GDM1 (cell line): ENCODE measurements at places on chromosomes 1 and 21.

DNA sequence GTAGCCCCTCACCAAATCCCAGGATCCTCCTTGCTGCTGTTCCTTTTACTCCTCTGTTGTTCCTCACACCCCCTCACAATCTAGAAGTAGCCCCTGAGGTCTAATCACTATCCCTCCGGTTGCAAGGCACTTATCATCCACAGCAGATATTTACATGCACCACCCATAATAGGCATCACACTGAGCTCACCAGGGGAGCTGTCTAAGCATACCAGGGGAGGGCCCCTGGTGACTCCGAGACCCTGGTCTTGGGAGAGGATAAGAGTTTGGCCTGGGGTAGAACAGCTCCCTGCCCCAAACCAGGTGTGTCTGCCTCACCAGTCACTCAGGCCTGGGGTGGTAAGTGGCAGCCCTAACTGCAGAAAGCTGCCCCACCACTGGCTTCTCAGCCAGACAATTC, 37.3 kb upstream of the ZC3H12A start:
- no peak for DNase-seq

DNA sequence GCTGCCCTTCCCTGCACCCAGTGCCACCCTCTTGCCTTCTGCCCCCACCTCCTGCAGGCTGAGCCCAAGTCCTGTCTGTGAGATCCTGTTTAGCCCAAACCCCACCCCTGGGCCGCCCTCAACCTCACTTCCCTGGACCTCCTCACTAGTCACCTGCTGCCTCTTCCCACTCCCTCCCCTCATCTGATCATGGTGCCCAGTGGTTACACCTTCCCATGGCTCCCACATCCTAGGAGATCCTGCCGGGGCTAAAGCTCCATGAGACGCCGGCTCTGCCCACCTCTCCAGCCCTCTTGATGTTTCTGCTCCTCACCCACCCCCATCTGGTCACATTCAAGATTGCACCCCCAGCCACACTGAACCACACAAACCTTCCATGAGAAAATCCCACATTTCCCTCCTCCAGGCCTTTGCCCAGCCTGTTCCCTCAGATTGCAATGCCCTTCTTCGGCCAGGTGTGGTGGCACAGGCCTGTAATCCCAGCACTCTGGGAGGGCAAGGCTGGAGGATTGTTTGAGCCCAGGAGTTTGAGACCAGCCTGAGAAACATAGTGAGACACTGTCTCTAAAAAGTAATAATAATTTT, 17.0 kb downstream of the TTC39A start:
- no peak for DNase-seq

- DNase-seq: no peak
Measured at GRCh38 chr1:24107462-24108138, 4.3 kb downstream of the MYOM3 start.

DNA sequence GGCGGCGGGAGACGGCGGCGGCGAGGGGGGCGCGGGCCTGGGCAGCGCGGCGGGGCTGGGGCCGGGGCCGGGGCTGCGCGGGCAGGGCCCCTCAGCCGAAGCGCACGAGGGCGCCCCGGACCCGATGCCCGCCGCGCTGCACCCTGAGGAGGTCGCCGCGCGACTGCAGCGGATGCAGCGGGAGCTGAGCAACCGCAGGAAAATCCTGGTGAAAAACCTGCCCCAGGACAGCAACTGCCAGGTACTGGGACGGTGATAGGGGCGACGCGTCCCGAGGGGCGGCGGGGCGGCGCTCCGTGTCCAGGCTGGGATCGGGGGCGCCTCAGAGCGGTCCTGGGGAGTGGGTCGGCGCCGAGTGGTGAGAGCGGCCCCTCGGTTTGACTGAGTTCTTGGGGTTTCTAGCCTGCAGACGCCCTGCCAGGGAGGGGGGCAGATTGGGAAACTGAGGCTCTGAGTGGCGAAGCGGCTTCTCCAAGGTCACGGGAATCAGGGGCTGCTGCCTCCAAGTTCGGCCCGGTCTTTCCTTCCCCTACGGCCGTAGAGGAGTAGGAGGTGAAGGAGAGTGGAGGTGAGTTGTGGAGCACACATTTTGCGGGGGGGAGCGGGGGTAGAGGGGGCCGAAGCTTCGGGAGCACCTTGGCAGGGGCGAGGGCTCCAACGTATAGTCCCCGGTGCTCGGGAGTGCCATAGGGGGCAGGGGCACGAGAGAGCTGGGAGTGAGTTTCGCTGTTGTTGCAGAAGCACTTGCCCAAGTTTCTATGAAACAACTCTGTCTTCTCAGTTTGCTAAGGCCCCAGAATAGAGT, 508 bp downstream of the RAVER2 start:
- peak; percentile 35 for DNase-seq

DNA sequence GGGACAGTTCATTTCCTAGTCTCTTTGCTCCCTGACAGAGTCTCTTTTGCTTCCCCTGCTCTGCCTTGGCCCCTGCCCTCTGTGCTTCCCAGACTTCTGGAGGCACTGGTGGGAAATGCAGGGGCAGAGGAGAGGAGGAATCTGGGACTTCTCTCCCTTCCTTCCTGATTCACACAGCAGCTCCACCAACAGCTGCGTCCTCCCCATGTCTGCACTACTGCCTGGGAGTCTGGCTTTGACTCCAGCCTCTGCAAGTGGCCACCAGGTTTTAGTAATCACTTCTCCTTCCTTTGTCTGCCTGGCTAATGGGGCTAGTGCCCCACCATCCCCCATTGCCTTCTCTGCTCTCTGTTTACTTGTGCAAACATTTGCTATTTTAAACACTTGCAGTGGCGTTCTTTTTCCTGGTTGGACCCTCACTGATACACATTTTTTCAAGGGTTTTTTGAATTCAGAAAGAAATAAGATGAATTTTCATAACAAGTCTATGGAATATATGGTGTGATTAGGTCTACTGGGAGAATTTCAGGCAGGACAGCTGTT, 21.9 kb downstream of the FASLG start:
- DNase-seq: no peak
